Activated CD8-positive, alpha-beta memory T cell treated with anti-CD3 and anti-CD28 coated beads, Interleukin-2, amount 10 ng/mL, durations not matched to agents 7 days and 5 days (primary cell): ENCODE measurements at places on chromosomes 6 and 20. TPM values are rescaled to one million over a fixed set of nuclear protein-coding genes. Genes with fewer than 3 reads are reported as not detected.

DNA sequence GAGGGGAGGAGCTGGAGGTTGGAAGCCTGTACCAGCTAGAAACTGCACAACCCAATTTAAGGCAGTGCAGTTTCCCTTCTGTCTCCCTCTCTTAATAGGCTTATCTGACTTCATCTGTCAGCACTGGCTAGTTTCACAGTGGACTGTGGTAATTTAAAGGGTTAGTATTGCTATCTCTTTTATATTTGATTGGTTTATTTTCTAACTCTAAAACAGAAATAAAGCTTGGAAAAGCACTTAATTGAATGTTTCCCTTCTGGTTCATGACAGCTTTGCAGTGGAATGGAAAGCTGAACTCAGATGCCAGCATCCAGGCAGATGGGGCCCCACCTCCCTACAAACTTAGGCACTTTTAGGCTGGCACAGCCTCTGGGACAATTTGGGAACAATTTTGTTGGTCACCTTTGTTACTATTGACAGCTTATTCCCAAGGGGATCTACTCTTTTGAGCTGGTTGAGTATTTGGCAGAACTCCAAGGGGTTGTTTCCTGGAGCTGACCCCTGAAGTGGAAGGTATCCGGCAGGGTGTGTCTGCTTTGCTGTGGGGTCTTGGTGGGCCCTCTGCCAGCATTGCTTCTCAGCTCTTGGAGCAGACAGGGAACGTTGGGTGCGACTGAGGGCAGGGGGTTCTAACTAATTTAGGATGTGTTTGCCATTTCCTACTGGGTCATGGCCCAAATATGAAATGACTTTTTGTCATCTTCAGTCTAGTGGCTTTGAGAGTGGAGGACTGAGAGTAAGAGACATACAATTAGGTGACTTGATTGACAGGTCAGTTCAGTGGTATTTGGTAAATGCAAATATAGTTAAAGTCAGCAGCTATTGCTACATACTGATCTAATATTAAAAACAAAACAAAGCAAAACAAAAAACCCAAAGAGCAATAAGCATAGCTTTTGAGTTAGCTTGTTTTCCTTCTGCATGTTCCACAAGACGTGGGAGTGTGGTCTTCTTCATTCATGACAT, 9.3 kb downstream of the SH3BGRL2 start:
- no peaks in the 10 kb centered on the region for H3K36me3 ChIP-seq
- H3K4me3 ChIP-seq, result no peak overlapping the region
- H3K27me3 ChIP-seq, result peaks cover 12% of the 10 kb centered on the region
- no peak for DNase-seq
- no peak overlapping the region for H3K27ac ChIP-seq

- no peaks in the 10 kb centered on the region for H3K36me3 ChIP-seq
- no peak overlapping the region for H3K27ac ChIP-seq
- DNase-seq, result no peak
- peaks cover 22% of the 10 kb centered on the region for H3K27me3 ChIP-seq
- peaks cover 13% of the 10 kb centered on the region for H3K4me1 ChIP-seq
These were observed 174.2 kb downstream of the TSHZ2 start for GRCh38 chr20:53146201-53146891.

DNA sequence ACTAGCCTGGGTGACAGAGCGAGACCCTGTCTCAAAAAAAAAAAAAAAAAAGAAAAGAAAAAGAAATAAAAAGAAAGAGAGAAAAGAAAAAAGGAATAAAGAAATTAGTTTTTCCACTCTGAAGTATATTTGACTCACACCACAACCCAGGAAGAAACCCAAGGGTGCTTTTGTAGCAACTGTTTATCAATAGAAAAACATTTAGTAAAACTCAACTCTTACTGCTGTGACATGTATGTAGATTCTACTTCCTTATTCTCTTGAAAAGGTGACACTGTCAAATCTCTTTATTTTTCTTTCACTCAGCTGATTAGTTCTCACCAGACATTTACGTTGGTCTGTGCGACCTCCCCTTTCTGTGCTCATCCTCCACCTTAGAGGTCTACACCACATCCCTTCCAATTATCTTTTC, 99.9 kb upstream of the SHLD1 start:
- no peak for DNase-seq
- H3K27me3 ChIP-seq, result no peaks in the 10 kb centered on the region
- H3K27ac ChIP-seq, result no peak overlapping the region
- H3K4me1 ChIP-seq, result peaks cover 16% of the 10 kb centered on the region
- H3K36me3 ChIP-seq, result peaks cover 2% of the 10 kb centered on the region

Gene SLC35B2
- 28.0 TPM for total RNA-seq

DNA sequence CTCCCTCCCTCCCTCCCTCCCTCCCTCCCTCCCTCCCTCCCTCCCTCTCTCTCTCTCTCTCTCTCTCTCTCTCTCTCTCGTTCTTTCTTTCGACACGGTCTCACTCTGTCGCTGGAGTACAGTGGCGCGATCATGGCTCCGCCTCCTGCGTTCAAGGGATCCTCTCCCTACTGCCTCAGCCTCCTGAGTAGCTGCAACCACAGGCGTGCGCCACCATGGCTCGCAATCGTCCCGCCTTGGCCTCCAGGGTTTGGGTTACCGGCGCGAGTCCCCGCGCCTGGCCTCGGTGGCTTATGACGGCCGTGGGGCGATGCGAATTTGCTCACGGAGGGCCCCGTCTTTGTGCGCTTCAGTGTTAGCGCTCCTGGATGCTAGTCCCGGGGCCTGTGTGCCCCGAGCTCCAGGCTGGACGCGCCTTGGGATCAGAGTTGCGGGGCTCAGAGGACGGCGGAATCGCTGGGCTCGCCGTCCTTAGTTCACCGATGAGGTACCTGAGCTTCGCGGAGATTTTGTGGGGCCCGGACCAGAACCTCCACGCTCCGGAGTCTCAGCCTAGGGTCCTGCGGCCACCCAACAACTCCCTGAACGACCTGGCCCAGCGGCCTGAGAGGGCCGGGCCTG, 45.2 kb downstream of the MCUR1 start:
- H3K4me3 ChIP-seq, result no peak overlapping the region
- H3K4me1 ChIP-seq, result peaks cover 30% of the 10 kb centered on the region

GRCh38 chr6:149410557-149410956, 10.5 kb downstream of the SUMO4 start:
- no peaks in the 10 kb centered on the region for H3K27me3 ChIP-seq
- peaks cover 64% of the 10 kb centered on the region for H3K36me3 ChIP-seq
- H3K4me3 ChIP-seq, result no peak overlapping the region

GRCh38 chr6:142542704-142543233, 241.0 kb downstream of the ADGRG6 start:
- H3K36me3 ChIP-seq, result no peaks in the 10 kb centered on the region
- peaks cover 12% of the 10 kb centered on the region for H3K4me1 ChIP-seq
- H3K4me3 ChIP-seq, result no peak overlapping the region
- DNase-seq, result no peak
- H3K27ac ChIP-seq, result no peak overlapping the region

DNA sequence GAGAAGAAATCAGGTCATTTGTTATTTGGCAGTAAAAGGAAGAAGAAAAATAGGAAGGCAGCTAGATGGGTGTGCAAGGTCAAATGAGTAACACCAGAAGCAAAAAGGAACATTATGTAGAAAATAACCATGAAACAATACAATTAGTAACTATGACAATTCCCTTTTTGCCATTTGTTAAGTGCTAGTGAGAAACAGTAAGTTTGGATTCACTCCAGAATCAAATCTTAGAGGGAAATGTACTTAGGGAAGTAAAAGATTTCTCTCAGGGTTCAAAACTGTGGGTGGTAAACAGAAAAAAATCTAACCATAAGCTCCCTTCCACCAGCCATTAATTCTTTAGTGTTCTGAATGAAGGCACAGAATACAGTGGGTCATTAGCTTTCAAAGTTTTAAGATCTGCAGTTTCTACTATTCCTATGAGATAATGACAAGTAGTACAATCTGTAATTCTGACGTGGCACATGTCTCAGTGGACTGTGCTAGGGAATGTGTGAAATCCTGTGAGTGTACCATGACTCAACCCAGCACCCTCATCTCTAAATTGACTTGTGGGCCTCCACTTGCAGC, 17.1 kb downstream of the REPS1 start:
- peak; percentile 46 for DNase-seq
- H3K4me1 ChIP-seq, result peaks cover 34% of the 10 kb centered on the region
- H3K27ac ChIP-seq, result no peak overlapping the region
- peaks cover 9% of the 10 kb centered on the region for H3K36me3 ChIP-seq
- H3K4me3 ChIP-seq, result no peak overlapping the region

- no peak overlapping the region for H3K4me3 ChIP-seq
- no peak overlapping the region for H3K27ac ChIP-seq
- DNase-seq, result no peak
- H3K27me3 ChIP-seq, result no peaks in the 10 kb centered on the region
- H3K4me1 ChIP-seq, result no peaks in the 10 kb centered on the region
These were observed 104.2 kb downstream of the TFAP2B start for GRCh38 chr6:50922579-50923525.

DNA sequence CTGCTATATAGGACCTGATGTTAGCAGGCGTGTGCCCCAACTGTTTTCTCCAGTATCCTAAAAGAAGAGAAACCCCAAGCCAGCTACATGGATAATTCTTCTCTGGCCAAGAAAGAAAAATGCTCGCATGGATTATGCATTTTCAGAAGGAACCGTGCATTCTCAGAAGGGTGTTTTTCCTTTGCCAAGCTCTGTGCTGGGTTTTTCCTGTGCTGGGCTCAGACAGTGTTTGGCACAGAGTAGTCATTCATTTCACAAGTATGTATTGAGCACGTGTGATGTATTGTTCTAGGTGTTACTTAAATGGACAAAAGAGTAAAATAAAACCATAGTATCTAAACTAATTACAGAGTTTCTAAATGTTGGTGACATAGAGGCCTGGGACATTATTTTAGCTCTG, 62.7 kb upstream of the ZNF133 start:
- no peak for DNase-seq
- no peaks in the 10 kb centered on the region for H3K4me1 ChIP-seq
- H3K27me3 ChIP-seq, result peaks cover 23% of the 10 kb centered on the region
- H3K27ac ChIP-seq, result no peak overlapping the region
- H3K4me3 ChIP-seq, result no peak overlapping the region
- H3K36me3 ChIP-seq, result no peaks in the 10 kb centered on the region

GRCh38 chr20:1761116-1761515, 103.5 kb upstream of the SIRPG start:
- no peak overlapping the region for H3K4me3 ChIP-seq
- H3K27ac ChIP-seq, result no peak overlapping the region
- no peak for DNase-seq
- peaks cover 1% of the 10 kb centered on the region for H3K4me1 ChIP-seq
- H3K27me3 ChIP-seq, result peaks cover 8% of the 10 kb centered on the region

DNA sequence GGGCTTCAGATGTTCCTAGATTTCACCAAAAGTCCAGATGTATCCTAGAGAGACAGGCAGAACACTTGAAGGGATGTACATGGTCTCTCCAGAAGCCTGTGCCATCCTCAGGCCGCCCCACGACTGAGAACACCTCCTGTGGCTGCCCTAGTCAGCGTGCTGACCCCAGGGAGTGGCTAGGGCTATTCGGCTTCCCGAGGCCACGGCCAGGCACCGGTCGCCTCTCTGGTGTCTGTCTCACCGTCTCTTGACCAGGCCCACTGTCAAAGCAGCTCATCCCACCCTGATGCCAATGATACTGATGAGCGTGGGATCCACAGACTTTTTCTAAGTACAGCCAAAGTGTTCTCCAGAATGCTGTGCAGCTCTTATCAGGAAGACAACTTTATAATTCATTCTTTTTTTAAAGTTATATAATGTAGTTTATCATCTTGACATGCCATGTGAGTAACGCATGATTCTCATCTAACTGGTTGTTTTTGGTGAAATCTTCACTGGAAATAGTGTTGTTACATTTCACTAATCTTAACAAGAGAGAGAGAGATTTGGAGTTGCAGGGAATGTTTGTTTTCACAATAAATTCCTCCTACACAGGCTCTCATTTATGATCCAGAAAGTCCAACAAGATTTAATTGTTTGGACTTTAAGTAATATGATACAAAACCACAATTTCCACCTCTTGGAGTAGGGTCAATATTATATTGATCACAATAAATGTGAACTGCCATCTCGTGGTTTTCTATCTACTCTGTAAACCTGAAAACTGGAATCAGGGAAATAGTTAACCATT, 41.7 kb upstream of the KLHL31 start:
- H3K4me3 ChIP-seq, result no peak overlapping the region
- peaks cover 18% of the 10 kb centered on the region for H3K27me3 ChIP-seq
- no peak for DNase-seq
- H3K27ac ChIP-seq, result no peak overlapping the region

DNA sequence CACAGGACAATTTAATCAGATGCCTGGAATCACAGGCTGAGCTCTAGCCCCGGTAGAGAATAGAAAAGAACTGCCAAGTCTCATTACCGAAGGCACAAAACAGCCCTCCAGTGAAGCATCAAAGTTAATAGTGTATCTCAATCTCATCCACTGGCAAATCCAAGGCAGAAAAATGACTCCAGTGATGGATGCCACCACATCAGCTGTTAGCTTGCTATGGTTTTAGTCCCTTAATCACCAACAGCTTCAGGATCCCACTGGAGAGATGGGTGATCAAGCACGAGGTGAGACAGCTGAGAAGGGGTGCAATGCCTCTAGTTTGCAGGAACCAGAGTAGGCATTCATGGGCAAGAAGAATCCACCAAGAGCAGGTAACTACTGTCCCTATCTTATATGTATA, 81.8 kb downstream of the STK35 start:
- H3K4me1 ChIP-seq, result no peaks in the 10 kb centered on the region
- H3K27ac ChIP-seq, result no peak overlapping the region
- DNase-seq, result no peak
- no peak overlapping the region for H3K4me3 ChIP-seq

- no peaks in the 10 kb centered on the region for H3K36me3 ChIP-seq
- peaks cover 9% of the 10 kb centered on the region for H3K4me1 ChIP-seq
- H3K4me3 ChIP-seq, result no peak overlapping the region
These were observed 259.9 kb downstream of the ADGRG6 start for GRCh38 chr6:142561511-142562265.

Gene BACH2
- 22.6 TPM for total RNA-seq

Gene CCN2
- not detected for total RNA-seq

DNA sequence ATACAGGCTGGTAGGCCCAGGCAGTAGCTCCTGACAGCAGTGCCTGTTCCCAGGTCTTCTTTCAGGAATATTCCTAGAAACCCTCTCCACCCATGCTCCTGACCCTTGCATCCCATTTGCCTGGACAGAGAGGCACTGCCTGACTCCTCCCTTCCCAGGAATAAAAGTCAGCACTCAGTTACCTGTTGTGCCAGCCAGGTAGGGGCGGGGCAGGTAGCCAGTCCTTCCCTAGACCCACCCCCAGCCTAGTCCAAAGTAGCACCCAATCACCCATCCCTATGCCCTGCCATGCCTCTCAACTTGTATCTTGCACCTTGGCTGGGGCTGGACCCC, 129.9 kb downstream of the MRPL14 start:
- H3K4me3 ChIP-seq, result no peak overlapping the region
- no peak overlapping the region for H3K27ac ChIP-seq
- H3K27me3 ChIP-seq, result peaks cover 20% of the 10 kb centered on the region
- no peaks in the 10 kb centered on the region for H3K36me3 ChIP-seq
- no peak for DNase-seq
